A549 treated with AZD2906 at 1 μM for 4 hours (cell line): ENCODE measurements at places on chromosomes 13 and 19. TPM values are rescaled to one million over a fixed set of nuclear protein-coding genes. Genes with fewer than 3 reads are reported as not detected.

BRSK1 gene
- 2.8 to 3.4 TPM (median 3.3 TPM) in 5 replicates for total RNA-seq

SLC10A2 gene
- not detected in 5 replicates for total RNA-seq

SERP2 gene
- not detected in 5 replicates for total RNA-seq

PLPPR3 gene
- total RNA-seq = 3.1 to 5.0 TPM (median 4.7 TPM) in 5 replicates

ACP4 gene
- not detected in 5 replicates for total RNA-seq

ZSCAN4 gene
- total RNA-seq = not detected in 5 replicates

KLK2 gene
- 0.06 to 0.27 TPM (median 0.13 TPM) in 5 replicates for total RNA-seq

PSG11 gene
- total RNA-seq = not detected in 5 replicates

TSC22D1 gene
- total RNA-seq = 56.8 to 64.8 TPM (median 62.0 TPM) in 5 replicates

HSD17B14 gene
- total RNA-seq = 12.4 to 16.1 TPM (median 13.9 TPM) in 5 replicates

MED4 gene
- 32.6 to 44.0 TPM (median 34.9 TPM) in 5 replicates for total RNA-seq

RYR1 gene
- 4.9 to 6.4 TPM (median 6.1 TPM) in 5 replicates for total RNA-seq

DNAAF3 gene
- 4.6 to 5.9 TPM (median 5.4 TPM) in 5 replicates for total RNA-seq

ZNF543 gene
- total RNA-seq = 1.3 to 2.0 TPM (median 1.4 TPM) in 5 replicates

APOE gene
- total RNA-seq = 10.6 to 22.1 TPM (median 14.8 TPM) in 5 replicates

CLDND2 gene
- total RNA-seq = 3.3 to 16.0 TPM (median 13.1 TPM) in 5 replicates

IFNL1 gene
- total RNA-seq = 0.11 TPM in 1 of 5 replicates, not detected in the others

GPI gene
- total RNA-seq = 651 to 723 TPM (median 699 TPM) in 5 replicates

LIM2 gene
- total RNA-seq = not detected in 5 replicates

ICAM5 gene
- 0.58 to 1.0 TPM (median 0.84 TPM) in 5 replicates for total RNA-seq
